Effector memory CD4-positive, alpha-beta T cell (primary cell): ENCODE measurements at places on chromosomes 2 and 18.

GRCh38 chr2:175965773-175966172 lies 36.3 kb downstream of the LNPK start:
- no peak for DNase-seq

GRCh38 chr2:84912984-84913383 lies 7.5 kb downstream of the TMSB10 start:
- DNase-seq: no peak

DNA sequence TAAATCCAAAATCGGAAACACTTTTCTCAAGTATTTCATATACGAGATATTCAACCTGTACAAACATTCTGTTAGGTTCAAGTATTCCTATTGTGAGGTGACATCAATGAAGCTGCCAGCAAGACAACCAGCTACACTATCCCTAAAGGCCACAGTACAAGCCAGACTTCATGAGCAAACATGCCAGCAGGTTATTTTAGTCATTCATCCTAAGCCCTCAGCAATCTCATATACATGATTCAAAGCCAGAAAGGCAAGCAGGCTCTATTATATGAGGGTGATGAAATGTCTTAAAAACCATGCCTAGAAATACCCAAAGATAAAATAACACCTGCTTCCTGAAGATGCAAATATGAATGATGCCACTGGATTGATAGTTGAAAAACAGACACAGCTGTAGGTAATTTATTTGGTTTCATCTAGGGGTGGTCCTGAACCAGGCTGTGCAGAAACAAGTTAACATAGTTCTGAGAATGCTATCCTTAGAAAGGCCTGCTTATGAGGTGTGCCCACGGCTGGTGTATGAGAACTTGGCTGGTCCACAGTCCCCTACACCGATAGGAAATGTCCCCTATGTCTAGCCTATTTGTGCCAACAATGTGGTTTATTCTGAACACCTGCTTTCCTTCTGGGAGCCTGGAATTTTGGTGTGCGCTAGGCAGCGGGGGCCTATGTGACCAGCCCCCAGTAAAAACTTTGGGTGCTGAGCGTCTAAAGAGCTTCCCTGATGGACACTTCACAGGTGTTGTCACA lies 48.2 kb upstream of the KIDINS220 start:
- no peak for DNase-seq

GRCh38 chr2:55408918-55409868 lies 10.5 kb downstream of the CCDC88A start:
- DNase-seq: no peak

DNA sequence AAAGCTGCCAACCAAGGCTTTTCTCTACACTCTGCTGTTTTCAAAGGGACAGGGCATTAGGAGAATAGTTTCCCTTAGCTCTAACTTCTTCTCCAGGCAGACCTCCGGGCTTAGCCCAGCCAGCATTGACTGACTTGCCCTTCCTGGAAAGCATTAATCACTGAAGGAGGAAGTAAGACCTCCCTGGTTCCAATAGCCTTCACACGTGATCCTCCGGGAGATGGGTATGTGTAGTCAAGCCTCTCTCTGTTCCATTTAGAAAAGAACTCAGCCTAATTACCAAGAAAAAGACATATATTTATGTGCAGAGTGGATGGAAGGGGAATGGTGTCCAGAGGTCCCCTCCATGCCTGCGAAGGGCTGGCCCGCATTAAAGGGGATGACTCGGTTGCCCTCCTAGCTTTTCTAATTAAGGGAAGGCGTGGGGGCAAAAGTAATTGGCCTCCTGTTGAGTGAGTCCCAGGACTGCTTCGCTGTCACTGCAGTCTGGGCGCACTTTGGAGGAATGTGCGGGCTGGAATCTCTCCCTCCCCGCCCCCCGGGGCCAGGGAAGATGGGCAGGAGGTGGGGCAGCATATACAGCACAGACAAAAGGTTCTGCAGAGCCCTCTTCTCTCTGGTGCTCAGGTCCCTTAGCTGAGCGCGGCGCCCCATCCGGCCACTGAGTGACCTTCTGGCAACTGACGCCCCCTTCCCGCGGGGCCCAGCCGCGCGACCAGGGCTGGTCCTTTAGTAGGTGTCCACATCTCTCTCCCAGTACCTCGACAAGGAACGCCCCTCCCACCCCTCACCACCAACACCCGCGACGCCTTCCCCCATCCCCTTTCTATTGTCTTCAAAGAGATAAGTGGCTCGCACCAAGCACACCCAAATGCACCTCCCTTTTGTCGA lies 686.0 kb downstream of the NRXN1 start:
- no peak for DNase-seq

DNA sequence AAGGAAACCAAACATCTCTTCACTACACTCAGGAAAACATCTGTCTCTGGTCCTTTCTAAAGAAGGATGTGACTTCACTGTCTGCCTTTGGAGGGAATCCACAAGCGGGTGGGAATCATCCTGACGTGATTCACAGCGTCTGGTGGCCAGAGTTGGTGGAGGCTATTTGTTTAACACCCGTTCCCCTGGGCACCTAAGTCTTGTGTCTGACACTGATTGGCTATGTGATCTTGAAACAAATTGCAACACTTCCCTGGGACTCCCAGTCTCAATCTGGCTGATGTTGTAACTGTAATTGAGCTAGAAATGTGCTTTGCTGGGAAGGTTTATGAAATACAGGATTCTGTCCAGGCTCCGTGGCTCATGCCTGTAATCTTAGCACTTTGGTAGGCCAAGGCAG lies 28.8 kb upstream of the SIX3 start:
- DNase-seq: no peak

DNA sequence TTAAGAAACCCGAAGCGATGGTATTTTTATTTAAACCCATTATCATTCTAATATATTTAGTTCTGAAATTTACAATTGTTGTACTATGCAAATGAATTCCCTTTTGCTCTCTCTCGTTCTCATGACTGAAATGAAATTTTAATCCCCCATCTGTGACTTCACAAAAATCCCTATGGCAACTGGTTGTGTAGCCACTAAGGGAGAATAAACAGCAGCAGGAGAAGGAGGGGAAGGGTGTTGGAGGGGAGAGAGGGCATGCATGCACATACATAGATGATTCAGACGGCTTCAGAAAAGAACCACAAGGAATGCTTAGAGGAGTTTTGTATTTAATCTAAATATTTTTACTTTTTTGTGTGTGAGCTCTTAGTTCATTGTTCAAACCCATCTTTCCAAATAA lies 36.8 kb downstream of the CPS1 start:
- DNase-seq: no peak

- DNase-seq: no peak
These were observed 9.5 kb downstream of the TMEM237 start for GRCh38 chr2:201633661-201634249.

- no peak for DNase-seq
These were observed 34.2 kb upstream of the NT5DC4 start for GRCh38 chr2:112686348-112687217.

DNA sequence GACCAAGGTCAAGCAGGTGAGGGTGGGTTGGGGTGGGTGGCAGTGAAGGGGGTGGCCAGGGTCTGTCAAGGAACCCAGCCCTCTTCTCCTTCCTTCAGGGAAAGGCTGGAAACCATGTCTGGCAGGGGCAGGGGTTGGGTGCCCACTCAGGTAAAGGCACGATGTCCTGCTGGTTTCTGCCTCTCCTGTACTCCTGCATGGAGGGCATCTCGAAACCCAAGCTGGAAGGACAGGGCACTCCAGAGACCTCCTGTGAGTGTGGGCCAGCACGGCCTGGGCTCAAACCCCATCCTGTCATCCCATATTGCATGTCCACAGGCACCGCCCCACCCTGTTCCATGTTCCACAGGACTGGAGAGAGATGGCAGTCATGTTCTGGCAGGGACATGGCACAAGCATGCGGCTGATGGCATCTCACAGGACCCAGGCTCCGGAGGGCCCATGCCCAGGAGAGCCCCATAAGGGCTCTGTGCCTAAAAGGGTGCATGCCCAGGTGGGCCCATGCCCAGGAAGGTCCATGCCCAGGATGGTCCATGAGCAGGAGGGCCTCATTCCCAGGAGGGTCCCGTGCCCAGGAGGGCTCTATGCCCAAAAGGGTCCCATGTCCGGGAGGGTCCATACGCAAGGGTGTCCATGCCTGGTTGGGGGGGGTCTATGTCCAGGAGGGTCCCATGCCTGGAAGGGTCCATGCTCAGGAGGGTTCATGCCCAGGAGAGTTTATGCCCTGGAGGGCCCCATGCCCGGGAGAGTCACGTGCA lies 6.4 kb downstream of the GPR35 start:
- no peak for DNase-seq

- no peak for DNase-seq
These were observed 20.5 kb downstream of the RAD51AP2 start for GRCh38 chr2:17497718-17498117.

GRCh38 chr2:229708335-229708734 lies 6.0 kb downstream of the DNER start:
- DNase-seq: no peak

GRCh38 chr18:30929718-30930117 lies 112.8 kb downstream of the DSC3 start:
- no peak for DNase-seq

DNA sequence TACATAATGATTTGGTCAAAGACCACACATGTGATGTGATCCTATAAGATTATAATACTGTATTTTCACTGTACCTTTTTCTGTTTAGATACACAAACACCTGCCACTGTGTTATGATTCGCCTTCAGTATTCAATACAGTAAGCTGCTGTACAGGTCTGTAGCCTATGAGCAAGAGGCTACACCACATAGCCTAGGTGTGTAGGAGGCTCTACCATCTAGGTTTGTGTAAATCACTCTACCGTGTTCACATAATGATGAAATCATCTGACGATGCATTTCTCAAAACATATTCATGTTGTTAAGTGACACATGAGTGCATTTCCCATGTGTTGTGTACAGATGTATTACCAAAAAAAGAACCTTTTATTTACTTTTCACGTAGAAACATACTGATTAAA lies 74.5 kb downstream of the USP40 start:
- DNase-seq: no peak

GRCh38 chr2:100948942-100949811 lies 52.9 kb upstream of the RPL31 start:
- no peak for DNase-seq

DNA sequence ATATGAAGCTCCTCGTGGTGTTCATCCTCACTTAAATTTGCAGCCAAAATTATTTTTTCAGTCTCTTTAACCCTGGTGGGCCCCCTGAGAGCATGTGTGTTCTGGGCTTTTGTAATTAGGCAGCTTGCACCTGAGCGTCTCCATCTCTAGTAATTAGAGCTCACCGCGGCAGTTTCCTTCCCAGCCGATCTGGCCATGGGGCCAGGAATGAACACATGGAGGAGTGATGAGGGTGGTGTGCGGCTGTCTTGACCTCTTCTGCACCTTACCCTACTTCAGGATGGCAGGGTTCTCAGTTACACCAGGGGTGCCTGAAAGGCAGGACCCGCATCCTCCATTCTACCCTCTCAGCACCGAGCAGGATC lies 98.5 kb downstream of the AFF3 start:
- DNase-seq: no peak

DNA sequence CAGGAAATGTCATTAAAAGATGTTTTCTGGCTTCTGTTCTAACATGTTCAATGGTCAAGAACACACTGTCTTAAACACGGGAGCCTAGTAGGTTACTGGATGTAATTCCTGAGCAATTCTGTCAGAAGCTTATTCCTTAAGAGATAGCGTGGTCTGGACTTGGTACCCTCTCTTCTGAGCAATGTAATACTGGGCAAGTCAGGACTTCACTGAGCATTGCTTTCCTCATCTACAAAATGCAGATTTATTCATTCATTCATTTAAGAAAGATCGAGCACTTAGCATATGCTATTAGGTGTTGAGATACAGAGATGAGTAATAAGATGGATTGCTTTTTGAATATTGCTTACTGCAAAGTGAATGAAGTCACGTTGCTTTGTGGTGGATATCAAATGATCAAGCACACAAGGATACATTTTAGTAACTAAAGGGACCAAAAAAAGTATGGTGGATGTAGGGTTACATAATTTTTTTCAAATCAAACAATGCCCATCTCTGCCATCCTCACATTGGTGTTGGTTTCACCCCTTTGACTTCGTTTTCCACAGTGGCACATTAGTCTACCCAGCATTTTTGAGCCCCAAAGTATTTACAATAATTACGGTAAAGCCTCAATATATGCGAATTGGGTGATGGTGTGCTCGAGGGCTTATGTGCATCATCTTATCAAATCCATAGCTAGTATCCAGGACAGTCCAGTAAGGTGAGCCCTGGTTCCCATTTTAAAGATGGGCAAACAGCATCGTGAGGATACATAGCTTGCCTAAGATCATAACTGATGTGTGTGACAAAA lies 65.3 kb downstream of the ZC3H6 start:
- no peak for DNase-seq

GRCh38 chr18:42654556-42654955 lies 460.9 kb downstream of the RIT2 start:
- DNase-seq: no peak

DNA sequence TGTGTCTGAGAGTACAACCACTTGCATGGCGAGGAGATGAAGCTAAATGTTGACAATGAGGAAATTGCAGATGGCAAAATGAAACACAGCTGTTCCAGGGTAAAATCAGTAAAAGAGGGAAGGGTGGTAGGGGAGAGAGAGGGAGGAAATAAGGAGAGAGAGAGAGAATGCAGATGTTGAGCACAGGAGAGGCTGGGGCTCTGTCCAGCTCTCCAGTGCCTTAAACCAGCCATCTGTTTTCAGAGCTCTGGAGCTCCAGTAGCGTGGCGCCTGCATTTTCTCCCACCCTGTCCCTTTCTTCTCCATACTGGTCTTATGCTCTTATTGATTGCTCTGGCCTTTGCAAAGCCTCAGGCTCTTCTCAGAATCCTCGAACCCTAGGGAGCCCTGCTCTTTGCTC lies 52.7 kb upstream of the BOD1L2 start:
- no peak for DNase-seq

GRCh38 chr2:160377204-160377995 lies 116.2 kb downstream of the RBMS1 start:
- DNase-seq: no peak

GRCh38 chr18:57915865-57916582 lies 112.9 kb upstream of the ATP8B1 start:
- DNase-seq: no peak

GRCh38 chr2:221844212-221845020 lies 272.3 kb upstream of the EPHA4 start:
- DNase-seq: no peak

GRCh38 chr2:39618736-39619135 lies 47.0 kb upstream of the TMEM178A start:
- no peak for DNase-seq

GRCh38 chr2:80147690-80148089 lies 156.9 kb downstream of the LRRTM1 start:
- DNase-seq: no peak

- DNase-seq: no peak
These were observed 47.3 kb downstream of the ARHGEF4 start for GRCh38 chr2:130884013-130884412.

- DNase-seq: no peak
These were observed 76.0 kb upstream of the EPC2 start for GRCh38 chr2:148568597-148568996.
